Cortex of kidney (tissue), 1 donor: ENCODE measurements at places on chromosomes 2 and 18.

DNA sequence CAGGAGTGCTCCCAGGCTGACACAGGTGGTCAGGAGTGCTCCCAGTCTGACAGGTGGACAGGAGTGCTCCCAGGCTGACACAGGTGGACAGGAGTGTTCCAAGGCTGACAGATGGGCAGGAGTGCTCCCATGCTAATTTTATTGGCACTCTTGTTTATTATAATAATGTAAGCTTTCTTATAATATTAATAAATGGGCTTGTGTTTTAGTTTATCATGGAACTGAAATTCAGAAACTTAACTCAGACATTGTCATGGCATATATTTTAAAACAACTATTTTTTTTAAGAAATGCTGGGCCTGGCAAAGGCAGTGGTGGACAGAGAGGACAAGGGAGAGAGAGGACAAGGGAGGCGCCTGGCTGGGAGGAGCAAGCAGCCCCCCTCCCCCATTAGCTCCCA, 18.7 kb downstream of the ANO7 start:
- no peak for DNase-seq

GRCh38 chr2:206766057-206766930, 888 bp downstream of the FASTKD2 start:
- no peak for DNase-seq

- no peak for DNase-seq
Observed at GRCh38 chr2:20208476-20208859, 16.5 kb downstream of the SDC1 start.

DNA sequence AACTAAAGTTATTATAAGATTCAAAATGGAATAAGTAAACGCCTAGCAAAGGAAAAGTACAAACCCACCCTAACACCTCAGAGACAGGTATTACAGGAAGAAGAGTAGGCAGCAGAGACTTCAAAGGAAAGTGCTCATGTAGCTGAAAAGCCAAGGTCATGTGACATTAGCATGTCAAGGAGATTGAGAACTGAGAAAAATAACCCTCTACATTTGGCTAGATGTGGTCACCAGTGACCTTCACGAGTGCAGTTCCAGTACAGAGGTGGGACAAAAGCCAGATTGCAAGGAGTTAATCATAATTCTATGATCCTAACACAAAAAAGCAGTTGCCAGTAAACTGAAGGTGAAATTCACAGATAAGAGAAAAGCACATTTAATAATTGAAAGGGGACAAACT, 252.7 kb downstream of the ZEB2 start:
- no peak for DNase-seq

- no peak for DNase-seq
Observed at GRCh38 chr2:217836901-217837491, 165.8 kb downstream of the TNS1 start.

DNA sequence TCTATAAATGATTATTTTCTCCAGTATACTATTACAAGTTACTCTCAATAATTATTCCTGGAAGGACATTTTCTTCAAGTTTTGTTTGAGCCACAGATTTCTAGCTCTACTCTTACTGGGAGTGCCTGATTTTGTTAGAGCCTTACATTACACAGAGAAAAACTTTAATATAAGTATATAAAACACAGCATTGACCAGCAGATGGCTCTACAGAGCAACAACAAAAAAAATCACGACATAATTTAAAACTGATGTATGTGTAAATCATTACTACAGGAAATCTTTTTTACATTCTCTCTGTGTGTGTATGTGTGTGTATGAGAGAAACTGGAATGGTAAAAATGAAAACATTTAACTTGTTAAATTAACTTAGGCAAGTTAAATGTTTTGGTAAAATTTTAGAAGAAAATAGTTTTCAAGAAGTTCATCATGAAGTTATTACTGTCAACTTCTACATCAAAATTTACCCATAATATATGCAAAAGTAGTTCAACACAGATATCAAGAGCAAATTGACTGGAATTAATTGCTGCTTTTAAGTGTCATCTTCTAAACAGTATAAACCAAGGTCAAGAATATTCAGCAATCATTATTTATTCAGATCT, 103.3 kb downstream of the MDH1 start:
- no peak for DNase-seq

- no peak for DNase-seq
Observed at GRCh38 chr2:113258471-113259147, 20.1 kb downstream of the PAX8 start.

- no peak for DNase-seq
Observed at GRCh38 chr18:33928231-33928630, 296.5 kb downstream of the NOL4 start.

- DNase-seq: no peak
Observed at GRCh38 chr2:182066400-182067087, 80.9 kb downstream of the PPP1R1C start.

DNA sequence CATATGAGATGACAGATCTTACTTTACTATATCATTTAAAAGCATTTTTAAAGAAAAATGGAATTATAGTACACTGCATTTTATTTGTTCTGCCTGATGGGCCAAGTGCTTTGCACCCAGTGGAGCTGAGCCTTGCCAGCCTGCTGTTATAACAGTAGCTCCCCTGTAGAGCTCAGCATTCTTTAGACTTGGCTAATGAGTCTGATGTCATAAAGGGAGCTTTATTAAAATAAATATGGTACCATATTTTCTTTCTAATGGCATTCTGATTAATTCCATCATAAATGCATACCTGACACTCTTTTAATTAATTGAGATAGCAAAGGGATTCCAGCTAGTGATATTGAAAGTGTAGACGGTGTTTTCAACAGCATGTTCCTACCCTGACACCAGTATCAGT, 40.7 kb downstream of the PARD3B start:
- DNase-seq: no peak

DNA sequence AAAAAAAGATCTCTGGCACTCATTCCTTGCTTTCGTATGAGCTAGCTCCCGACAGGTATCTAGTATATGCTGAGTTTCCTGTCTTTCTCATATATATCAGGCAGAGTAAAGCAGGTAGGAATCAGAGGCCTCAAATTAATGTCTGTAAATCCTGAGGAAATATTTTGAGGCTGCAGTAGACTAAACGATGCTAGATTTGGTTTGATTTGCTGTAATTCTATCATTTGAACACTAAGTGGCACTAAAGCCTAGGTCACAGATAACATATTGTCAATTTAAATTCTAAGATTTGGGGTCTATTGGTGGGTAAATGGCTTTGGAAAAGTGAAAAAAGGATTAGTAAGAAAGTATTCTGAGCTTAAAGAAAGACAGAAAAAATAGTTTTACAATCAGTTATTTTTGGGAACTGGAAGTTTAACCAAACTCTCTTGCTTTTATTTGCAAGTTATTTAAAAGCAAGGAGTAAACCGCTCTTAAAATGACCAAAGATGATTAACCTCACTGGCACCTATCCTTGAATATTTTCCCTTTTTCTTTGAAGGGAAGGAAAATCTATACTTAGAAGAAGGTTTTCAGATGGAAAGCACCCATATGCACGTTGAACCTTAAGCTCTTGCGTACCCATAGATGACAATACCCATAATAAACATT, 37.6 kb upstream of the SLC4A10 start:
- DNase-seq: no peak

DNA sequence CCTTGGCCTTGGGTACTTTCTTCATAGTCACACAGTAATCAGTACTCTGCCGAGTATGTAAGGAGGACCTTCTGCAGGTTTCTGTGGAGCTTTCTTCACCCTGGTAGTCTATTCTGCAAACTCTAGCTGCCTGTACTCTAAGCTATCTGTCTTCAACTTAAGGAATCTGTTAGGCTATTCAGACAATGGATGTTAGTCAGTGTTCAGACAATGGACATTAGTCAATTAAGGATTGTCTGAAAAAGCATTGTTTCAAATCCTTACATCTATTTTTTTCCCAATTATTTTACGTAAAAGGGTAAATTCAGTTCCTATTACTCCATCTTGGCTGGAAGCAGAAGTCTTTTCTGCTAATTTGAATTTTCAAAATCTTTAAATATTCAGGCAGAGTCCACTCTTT, 75.7 kb downstream of the WDR7 start:
- DNase-seq: no peak
